ENCODE measurements at places on chromosomes 11 and 22.

- no peak for DNase-seq
Measured at GRCh38 chr11:1459764-1460395, 26.7 kb downstream of the MOB2 start.

- no peak for DNase-seq
Measured at GRCh38 chr22:48222742-48223487, 1460.5 kb downstream of the TBC1D22A start.

DNA sequence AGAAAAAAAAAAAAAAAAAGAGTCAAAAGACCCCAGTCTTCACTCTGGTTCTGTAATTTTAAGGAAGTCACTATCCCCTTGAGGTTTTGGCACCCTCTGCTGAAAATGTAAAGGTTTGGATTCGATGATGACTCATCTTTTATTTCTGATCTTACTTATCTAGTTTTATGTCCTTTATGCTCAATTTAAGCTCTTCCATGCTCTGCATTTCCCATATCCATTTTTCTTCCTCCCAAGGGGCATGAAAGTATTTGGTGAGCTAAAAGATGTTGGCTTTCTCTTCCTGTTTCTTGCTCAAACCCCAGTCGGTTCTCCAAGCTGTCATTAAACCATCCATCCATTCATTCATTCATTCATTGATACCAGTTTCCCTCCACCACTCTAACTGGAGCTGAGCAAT is 61.0 kb upstream of the CDON start:
- DNase-seq, result no peak

DNA sequence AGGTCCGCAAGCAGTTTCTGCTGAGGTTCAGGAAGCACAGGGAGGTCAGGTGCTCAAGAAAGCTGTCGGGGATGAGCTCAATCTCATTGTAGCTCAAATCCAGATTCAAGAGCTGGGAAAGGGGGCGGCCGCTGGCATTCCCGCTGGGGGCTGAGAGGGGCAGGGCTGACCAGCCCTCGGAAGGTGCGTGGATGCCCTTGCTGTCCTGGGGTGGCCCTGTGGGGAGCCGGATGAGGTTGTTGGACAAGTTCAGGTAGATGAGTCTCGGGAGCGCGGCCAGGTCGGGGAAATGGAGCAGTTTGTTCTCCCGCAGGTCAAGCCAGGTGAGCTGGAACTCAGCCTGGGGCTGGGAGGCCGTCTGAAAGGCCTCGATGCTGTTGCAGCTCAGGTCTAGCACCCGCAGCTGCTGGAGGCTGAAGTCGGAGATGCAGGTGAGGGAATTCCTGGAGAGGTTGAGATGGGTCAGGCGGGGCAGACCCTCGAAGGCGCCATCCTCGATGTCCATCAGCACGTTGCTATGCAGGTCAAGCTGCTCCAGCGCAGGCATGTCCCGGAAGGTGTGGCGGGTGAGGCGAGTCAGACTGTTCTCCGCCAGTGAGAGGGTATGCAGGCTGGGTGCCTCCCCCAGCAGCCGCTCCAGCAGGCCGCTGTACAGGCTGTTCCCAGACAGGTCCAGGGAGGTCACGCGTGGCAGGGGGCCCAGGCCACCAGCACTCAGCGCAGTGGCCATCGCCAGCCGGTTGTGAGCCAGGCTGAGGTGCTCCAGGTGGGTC is 9.8 kb downstream of the LRRC32 start:
- DNase-seq, result no peak

DNA sequence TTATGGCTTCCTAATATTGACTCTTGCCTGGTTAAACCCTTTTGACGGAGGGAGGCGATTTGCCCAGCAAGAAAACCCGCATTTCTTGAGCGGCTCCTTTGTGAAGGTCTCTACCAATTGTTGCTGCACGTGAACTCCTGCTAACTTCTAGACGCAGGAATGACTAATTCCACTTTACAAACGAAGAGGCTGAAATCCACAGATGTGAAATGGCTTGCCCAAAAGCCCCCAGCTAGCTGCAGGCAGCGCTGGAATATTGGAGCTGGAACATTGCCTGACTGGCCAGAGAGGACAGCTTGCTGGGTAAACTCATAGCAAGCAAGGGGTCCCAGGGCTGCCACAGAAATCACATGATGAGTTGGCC is 542 bp downstream of the GCAT start:
- no peak for DNase-seq

GRCh38 chr11:5398936-5399335 is 15.3 kb downstream of the OR51M1 start:
- no peak for DNase-seq

GRCh38 chr22:38070250-38070921 is 13.2 kb downstream of the PICK1 start:
- DNase-seq, result no peak

DNA sequence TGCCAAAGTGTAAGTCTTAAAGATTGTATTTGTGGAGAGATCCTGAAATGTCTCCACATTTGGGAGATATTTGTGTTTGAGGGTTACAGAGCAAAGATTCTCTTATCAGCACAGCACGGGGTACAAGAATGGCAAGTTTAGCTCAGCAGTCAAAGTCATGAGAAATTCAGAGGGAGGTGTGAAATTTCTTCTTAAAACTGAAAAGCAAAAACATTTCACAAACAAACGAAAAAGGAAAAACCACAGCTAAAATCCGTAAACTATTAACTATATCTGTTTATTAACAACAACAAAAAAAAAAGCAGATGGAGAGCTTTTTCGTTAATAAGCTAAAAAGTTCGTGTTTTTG is 40.9 kb upstream of the ETS1 start:
- no peak for DNase-seq

DNA sequence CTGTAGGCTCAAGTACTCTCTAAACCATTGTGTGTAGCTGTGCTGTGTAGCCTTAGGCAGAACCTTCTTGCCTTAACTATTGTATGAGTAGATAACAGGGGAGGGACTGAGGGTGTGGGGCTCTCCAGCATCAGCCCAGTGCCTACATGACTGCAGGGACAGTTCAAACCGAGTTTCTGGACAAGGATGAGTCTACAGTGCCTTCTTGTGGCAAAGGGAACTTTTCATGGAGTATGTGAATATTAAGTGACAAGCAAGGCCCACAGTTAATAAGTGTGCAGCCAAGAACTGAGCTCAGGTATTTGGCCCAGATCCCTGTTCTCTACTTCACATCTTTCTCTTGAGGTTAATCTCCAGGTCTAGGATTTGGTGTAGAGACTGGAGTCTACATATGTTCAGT is 424.4 kb upstream of the LARGE1 start:
- no peak for DNase-seq

DNA sequence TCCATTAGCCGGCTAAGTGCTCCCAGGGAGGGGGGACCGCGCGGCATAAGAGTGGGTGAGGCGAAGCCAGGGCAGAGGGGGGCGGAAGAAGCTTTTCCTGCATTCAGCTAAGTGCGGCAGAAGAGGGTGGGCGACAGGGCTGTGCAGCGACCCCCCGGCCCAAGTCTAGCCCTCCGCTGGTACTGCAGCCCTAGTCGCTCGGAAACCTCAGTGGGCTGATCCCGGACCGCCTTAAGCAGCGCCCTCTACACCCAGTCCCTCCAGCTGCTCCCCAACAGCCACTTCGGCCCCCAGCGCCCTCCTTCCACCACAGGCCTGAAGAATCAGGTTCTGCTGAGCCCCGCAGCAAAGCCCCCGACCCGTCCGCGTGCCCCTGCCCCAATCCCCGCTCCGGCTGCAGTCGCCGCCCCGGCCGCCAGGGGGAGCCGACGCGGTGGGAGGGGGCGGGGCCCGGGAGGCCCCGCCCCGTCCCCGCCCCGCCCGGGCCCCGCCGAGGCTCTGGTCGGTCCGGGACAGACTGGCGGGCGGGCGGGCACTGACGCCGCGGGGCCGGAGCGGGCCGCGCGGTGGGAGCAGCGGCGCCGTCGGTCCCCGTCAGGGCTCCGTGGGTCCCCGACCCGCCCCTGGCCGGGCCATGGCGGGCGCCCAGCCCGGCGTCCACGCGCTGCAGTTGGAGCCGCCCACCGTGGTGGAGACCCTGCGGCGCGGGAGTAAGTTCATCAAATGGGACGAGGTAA is at the start of gene PLCB3:
Gene PLCB3 (plus strand): TSS at position 515 of the 737 bp plus-strand sequence. CDS start 120 bp downstream, at position 635.
- peak; percentile 62 for DNase-seq

GRCh38 chr11:44738791-44739190 is 12.0 kb downstream of the TSPAN18 start:
- DNase-seq, result no peak

GRCh38 chr11:127825183-127825582 is 762.2 kb downstream of the ETS1 start:
- no peak for DNase-seq

- DNase-seq, result peak; percentile 49
Measured at GRCh38 chr22:17639247-17639741, 737 bp downstream of the BCL2L13 start.

- DNase-seq, result peak; percentile 38
Measured at GRCh38 chr11:61507962-61508861, at the start of gene LRRC10B. Gene LRRC10B (plus strand): TSS chr11:61508749. CDS start chr11:61508999, 250 bp downstream.

- no peak for DNase-seq
Measured at GRCh38 chr11:126407101-126407521, 51.6 kb downstream of the ST3GAL4 start.

DNA sequence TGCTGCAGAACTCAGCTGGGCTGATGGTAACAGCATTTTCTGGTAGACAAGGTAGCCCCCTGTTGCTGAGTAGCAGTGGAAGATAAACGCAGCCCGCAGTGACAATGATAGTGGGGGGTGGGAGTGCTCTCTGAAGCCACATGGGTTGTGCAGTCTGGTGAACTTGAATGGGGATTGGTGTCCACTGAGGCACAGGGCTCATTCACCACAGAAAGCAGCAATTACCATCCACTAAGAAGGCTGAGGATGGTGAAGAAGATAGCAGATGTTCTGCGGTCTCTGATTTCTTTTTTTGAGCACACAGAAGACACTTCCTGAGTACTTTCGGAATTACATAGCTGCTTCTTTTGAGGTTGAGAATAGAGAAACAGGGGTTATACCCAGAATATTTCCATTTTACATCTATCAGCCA is 150.3 kb downstream of the LRRC4C start:
- DNase-seq, result no peak

DNA sequence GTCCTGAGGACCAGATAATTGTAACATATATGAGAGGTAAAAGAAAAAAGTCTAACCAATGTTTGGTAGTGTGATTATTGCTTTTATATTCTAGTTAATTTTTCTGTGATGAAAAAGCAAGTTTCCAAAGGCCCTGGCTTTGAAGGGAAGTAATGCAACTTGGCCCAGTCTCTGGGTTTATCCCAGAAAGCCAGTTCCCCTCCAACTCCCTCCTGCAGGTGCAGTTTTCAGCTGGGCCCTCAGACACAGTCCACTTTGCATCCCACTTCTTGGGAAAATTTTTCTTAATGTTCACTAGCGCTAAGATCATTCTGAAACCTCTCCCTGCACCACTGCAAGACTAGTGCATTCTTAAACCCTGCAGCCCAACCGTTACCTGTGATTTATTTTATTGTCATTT is 586.8 kb downstream of the NTM start:
- no peak for DNase-seq

- DNase-seq, result no peak
Measured at GRCh38 chr22:26354707-26355106, 74.4 kb upstream of the ASPHD2 start.

DNA sequence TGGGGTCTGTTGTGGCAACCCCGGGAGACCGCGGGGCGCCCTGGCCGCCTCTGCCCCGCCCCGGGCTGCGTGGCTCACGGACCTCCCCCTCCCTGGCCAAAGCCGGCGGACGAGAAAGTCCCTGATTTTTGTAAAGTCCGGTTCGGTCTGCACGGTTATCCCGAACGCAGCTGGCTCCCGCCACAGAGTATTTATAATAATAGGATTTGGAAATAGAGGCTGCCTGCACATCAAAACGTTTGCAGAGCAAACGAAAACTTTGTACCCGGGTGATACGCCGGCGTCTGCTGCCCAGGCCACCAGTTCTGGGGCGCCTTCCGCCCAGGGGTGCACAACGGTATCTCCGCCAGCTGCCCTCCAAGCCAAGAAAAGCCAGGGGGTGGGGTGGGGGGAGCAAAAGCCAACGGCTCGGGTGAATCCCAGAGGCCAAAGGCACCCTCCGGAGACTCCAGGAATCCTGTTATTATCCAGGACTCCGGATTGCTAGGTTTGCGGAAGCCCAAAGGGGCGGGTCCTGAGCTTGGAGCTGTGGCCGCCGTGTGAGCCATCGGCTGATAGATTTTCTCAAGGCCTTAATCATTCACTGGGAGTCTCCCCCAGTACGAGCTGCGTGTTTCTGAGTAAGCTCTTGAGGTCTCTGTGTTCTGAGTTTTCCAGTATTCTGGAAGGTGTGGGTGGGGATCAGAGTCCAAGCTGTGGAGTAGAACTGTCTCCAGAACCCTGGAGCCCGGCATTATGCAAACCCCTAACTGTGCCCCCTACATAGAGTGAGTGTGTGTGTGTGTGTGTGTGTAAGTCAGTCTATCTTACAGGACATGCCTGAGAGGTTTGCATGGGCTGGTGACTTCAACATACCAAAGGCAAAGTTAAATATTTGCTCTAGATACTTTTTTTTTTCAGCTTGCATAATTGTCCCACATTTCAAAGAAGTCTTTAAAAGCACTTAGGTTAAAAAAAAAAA is 673 bp upstream of the SHANK2 start:
- no peak for DNase-seq

GRCh38 chr22:25656724-25657123 is 85.3 kb upstream of the MYO18B start:
- no peak for DNase-seq

DNA sequence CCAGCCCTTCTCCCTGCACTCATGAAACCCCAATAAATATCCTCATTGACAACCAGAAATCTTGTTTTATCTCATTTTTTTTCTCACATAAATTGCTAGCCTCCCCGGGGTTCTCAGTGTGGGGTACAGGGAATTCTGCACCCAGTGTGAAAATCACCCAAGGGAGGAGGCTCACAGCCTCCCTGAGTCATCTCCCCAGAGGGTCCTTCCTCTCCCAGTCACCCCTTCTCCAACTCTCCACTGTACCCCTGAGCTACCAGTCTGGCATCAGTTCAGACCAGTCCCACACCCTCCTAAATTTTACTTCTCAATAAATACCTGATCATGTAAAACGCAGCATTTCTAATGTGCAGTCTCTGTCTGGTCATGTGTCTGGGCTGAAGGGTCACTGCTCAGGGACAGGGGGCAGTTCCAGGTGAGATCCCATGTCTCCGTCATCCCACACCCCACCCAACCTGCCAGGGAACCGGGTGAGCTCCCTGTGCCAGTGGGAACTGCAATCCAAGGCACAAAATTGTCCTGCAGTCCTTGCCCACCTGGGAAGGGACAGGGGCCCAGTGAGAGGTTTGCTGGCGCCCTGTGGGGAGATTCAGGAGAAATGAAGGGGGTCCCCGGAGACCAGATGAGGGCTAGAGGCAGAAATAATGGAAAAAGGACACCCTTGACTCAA is 8.3 kb downstream of the IGLL5 start:
- no peak for DNase-seq

- no peak for DNase-seq
Measured at GRCh38 chr22:19466126-19466716, 12.8 kb downstream of the UFD1 start.

DNA sequence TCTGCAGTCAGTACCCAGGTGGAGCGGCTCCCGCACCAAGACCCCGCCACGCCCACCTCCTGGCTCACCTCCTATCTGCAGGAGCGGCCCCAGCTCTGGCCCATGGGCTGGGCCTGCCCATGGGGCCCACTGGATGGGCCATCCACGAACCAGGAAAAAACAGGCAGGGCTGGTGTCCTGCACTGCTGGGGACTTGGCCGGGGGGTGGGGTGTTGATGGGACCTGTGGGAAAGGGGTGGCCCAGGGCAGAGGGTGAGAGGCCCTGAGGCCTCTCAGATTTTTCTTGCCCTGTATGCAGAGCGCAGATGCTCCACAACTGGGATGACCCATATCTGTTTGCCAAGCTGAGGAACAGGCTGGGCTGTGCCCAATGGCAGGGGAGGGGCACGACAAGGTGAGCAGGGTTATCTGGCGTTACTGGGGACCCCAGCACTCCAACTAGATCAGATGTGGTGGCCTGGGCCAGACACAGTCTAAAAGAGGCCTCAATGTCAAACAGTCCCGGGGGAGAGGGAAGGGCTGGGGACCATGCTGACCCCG is 2.7 kb upstream of the PIM3 start:
- no peak for DNase-seq

- DNase-seq, result peak; percentile 63
Measured at GRCh38 chr11:122981388-122982264, at the start of gene BSX. Gene BSX (minus strand): TSS chr11:122981834. CDS start chr11:122981671, 163 bp downstream.

All from activated CD4-positive, alpha-beta T cell treated with anti-CD3 and anti-CD28 coated beads, Interleukin-2, amount 10 ng/mL, durations not matched to agents 7 days and 5 days (primary cell).